ENCODE measurements at places on chromosomes 1 and 21.

GRCh38 chr1:241485145-241485544 is 34.4 kb downstream of the FH start:
- no peak for DNase-seq

DNA sequence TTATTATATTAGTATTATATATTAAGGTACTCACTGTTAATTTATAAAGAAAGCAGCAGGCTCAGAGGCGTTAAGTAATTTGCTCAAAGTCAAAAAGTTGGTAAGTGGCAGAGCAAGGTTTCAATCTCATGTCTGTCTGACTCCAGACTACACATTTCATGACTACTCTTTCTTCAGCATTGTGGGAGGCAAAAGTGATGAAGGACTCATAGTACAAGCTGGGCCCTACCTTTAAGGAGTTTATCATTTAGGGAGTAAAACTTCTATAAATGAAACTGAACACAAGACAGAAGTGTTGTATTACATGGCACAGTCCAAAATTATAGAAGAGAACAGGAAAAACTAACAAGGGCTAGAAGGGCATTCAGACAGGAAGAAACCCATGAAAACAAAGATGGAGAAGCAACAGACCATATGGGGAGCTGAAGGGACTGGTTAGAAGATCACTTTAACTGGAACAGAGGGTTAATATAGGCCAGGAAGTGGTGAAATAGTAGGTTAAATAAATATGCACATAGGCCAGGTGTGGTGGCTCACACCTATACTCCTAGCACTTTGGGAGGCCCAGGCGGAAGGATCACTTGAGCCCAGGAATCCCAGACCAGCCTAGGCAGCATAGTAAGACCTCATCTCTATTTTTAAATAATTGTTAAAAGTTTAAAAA is 11.5 kb downstream of the SORT1 start:
- DNase-seq: no peak

DNA sequence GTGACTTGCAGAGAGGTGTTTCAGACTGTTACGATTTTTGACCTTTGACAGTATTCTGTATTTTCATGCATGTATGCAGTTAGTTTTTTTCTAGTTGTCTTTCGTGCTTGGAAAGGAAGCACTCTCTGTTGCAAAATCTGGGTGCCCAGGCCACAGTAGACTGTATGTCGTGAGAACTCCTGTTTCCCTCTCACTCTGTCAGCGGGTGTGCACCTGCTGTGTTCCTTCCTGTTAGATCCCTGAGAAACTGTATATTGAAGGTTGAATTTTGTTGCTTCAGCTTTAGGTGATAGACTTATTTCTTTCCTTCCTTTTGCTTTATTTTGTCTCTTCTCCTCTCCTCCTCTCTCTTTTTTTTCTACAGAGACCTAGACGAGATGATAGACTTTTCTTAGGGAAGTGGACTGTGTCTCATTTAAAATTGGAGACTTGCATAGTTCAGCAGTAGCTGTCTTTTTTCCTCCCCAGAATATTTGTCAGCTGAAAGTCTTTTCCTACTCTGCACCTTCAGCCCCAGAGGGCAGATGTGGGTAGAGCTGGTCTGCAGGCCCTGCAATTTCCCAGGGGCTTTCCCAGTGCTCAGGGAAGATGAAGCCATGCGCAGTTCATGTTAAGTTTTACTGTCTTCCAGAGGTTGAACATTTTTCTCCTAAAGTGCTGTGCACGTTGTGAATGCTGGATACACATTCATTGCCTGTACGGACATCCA is 1.4 kb downstream of the TRAPPC10 start:
- no peak for DNase-seq

- no peak for DNase-seq
Observed at GRCh38 chr21:41954654-41955499, 1.1 kb upstream of the C2CD2 start.

GRCh38 chr1:79380078-79380477 is 373.5 kb upstream of the ADGRL4 start:
- DNase-seq: no peak

DNA sequence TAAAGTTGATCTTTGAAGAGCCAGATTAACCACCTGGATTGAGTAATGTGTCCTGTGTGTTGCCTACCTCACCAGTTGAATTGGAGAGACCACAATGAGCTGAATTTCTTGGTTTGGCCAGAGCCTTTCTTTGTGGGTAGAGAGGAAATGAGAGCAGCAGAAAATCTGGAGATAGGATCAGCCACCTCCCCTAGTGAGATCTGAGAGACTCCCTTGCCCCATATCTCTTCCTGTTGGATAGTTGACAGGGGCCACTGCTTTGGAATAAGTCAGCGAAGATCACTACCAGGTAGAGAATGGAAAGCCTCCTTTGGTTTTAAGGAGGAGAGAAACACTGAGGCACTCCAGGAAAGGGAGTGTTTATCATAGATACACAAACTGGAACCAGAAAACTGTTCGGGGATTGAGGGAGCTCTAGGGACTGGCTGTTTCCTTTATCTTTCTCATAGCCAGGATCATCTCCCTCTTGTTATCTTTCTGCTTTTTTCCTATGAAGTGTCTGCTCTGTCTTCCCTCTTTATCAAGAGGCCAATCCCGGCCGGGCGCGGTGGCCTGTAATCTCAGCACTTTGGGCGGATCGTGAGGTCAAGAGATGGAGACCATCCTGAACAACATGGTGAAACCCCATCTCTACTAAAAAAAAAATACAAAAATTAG is 21.3 kb upstream of the ZNF326 start:
- DNase-seq: no peak

GRCh38 chr1:96643519-96643918 is 78.1 kb upstream of the PTBP2 start:
- no peak for DNase-seq

DNA sequence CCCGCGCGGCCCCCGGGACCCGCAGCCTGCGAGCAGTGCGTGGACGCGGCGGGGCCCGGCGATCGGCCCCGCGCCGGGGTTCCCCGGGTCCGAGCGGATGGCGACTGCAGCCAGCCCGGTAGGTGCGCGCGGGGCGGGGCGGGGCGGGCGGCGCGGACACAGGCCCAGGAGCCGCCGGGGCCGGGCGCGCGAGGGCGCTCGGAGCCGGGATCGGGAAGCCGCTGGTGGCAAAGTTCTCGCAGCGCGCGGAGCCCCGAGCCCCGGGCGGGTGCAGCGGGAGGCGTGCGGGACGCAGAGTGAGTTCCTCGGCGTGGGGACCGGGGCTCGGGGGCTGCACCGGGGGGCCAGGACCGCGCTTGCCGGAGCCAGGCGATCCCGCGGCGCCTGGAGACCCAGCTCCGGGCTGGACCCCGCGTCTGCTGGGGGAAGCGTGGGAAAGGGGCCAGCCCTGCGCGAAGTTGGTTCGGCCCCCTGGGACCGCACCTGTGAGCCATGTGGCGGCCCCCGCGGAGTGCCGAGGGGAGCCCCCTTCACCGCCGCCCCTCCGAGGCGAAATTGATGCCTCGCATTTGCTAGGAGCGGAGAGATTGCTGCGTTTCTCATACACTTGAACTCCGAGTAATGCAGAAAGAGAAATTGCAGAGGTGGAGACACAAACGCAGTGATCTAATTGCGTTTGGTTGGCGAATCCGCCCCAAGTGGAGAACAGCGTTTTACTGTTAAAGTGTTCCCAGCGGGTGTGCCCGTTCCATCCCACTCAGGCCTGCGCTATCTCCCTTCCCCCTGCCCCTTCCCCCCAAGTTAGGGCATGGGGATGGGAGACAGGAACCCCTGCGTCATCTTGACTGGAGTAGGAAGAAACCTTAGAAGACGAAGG is 228.9 kb upstream of the TMEM51 start:
- DNase-seq: peak; percentile 10

GRCh38 chr1:58162952-58163550 is 383.5 kb downstream of the OMA1 start:
- DNase-seq: peak; percentile 35

- DNase-seq: no peak
Observed at GRCh38 chr1:53139951-53140361, 2.5 kb downstream of the SLC1A7 start.

- no peak for DNase-seq
Observed at GRCh38 chr21:42114646-42115045, 43.5 kb downstream of the UMODL1 start.

DNA sequence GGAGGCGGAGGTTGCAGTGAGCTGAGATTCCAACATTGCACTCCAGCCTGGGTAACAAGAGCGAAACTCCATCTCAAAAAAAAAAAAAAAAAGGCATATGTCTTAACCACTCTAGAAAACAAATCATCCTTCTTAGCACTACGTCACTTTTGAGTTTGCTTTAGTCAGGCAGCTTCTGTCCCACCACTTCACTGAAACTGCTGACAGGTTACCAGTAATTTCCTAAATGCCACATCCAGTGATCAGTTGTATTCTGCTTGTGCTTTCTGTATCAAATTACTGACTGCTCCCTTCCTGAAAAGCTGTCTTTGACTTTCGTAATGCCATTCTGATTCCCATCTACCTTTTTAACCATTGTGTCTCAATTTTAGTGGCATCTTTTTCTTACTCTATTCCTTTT is 21.7 kb downstream of the RCOR3 start:
- no peak for DNase-seq

DNA sequence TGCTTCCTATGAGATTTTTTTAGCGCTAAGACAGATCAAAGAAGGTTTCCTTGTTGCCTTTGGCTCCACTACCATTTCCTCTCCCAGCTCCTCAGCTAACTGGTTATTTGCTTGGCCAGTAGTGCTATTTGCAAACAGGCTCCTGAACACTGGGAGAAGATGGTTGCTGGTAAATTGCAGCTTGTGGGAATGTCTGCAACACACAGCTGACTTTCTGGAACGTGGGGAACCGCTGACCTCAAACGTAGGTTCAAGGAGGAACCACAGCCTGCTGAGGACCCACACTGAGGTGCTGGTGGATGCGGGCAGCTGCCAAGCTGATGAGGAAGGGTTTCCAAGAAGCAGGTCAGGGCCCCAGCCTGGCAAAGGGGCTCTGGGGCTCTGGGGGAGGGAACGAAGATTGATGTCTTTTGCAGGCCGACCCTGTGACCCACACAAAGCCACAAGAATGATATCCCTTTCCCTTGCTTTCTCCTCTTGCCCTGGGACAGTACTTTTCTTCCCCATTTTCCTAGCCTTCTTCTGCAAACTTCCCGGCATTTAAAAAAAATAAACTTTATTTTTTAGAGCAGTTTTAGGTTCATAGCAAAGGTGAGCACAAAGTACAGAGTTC is 24.8 kb downstream of the GNG4 start:
- no peak for DNase-seq

DNA sequence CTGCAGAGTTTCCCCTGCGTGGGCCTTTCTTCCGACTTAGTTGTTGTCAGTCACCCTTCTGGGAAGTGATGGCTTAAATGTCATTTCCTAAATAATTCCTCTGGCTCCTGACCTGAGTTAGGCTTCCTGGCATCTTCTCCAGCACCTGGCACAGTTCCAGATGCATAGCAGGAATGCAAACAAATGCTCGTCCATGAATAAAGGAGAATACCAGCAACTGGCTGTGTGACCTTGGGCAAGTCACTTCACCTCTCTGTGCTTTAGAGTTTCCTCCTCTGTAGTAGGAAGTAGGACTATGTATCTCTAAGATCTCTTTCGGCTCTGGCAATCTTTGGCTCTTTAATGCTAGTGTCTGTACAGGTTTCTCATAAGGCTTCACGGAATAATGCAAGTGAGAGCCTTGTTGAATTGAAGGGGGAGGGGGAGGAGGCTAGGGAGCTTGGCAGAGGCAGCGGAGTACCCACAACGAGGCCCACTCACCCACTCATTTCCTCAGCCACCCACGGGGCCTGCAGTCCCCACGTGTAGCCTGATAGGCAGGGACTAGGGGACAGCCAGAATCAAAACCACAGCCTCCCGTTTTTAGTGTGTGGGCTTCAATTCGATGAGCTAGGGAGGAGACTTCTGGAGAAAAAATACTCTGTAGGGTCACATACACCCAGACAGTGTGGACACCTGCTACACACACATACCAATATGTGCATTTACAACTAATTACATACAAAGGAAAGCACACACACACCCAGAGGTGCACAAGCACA is 48.1 kb downstream of the TENT5C start:
- no peak for DNase-seq

GRCh38 chr21:20151741-20152140 is 846.5 kb upstream of the NCAM2 start:
- DNase-seq: no peak

- no peak for DNase-seq
Observed at GRCh38 chr1:174800216-174800851, 199.4 kb upstream of the CACYBP start.

GRCh38 chr1:56191369-56191768 is 388.0 kb downstream of the PLPP3 start:
- no peak for DNase-seq

DNA sequence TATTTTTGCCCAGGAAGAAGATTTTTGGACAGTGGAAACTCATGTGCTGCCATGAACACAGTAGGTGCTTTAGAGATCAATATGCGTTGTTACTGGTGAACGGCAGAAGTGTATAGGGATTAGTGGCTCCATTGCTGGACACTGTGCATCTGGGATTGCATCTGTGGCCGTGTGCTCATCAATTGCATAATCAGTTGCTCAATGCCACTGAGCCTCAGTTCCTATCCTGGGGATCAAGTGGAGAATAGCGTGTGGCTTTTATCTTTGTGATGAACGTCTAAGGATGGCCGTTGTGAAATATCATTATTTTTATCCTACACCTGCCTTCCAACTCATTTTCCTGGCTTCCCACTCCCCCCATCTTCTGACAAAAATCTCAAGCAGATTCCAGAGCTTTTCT is 5.4 kb downstream of the TNN start:
- no peak for DNase-seq

DNA sequence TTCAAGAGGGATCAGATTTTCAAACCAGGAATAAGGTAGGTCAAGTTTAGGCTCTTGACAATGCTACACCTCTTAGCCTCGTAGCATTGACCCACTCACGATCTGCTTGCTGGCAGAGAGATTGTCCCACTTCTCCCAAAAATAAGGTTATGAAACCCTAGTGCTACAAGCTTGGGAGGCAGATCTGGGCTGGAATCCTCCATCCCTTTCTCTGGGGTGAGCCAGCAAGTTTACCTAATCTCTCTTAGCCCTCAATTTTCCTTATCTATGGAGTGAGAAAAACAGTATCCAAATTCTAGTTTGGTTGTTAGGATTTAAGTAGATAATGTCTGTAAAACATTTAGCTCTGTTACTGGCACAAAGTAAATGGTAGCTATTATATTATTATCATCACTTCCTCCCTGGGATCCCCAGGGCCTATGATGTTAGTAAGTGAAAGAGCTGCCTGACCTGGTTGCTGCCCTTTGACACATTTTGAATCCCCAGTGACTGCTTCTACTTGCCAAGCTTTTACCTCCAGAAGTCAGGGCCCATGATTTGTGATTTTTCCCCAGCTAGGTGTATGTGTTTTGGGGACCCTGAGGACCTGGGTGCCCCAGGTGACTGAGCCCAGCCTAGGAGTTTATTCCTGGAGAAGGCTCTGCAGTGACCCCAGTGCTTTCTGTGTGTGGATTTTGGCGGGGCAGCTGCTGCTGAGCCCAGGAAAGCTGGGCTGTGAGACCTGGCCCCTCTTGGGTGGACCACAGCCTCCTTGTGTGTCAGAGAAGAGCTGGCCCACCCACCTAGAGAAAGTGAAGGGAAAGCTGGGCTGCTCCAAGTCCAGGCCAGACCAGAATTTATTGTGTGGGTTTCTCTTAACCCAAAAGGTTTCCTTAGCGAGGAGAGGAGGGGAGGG is 48.2 kb upstream of the VANGL1 start:
- DNase-seq: no peak

All from NCI-H1436 (cell line).